ENCODE measurements at places on chromosomes 16 and 17.

GRCh38 chr17:46036491-46036890 lies 37.4 kb downstream of the STH start:
- no peak for DNase-seq

GRCh38 chr17:51499897-51500296 lies 239.6 kb downstream of the UTP18 start:
- DNase-seq: peak; percentile 33

DNA sequence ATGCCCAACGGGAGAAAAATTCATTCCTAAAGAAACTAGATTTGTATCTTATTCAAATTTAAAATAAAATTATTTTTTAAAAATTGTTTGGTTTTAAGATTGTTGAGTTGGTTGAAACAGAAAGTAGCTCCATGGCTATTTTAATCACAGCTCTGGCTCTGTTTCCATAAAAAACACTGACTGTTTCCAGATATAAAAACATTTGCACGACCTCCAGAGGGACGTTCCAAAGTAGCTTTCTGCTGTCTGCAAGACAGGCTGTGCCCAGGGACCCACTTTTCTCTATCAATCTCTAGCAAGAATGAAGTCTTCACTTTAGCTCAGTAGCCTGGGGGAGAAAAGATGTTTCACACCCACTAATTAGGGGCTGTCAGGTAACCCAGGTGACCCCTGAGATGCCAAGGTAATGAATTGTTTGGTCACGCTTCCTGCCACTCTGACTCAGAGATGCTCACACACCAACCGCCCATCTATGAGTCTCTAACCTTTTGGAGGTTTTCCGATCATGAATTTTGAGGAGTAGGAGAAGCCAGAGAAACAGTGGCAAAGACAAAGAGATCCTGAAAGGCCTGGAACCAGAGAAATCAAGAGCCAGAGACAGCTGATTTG lies 220.1 kb upstream of the SOX9 start:
- no peak for DNase-seq

DNA sequence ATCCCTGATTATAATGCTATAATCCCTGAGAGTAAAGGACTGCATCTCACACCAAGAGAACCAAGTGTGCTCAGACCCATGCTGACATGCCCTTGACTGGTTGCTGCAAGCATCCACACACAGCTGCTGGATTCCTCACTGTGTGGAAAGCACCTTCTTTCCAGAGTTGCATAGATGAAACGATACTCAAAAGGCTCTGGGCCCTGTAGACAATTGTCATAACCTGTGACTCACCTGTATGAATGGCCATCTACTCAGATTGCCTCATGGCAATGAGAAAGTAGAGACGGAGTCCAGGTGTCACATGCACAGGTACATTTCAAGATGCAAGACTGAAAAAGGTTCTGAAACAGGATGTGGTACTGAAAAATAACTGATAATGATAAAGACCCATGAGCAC lies 58.1 kb downstream of the MPHOSPH6 start:
- DNase-seq: no peak

DNA sequence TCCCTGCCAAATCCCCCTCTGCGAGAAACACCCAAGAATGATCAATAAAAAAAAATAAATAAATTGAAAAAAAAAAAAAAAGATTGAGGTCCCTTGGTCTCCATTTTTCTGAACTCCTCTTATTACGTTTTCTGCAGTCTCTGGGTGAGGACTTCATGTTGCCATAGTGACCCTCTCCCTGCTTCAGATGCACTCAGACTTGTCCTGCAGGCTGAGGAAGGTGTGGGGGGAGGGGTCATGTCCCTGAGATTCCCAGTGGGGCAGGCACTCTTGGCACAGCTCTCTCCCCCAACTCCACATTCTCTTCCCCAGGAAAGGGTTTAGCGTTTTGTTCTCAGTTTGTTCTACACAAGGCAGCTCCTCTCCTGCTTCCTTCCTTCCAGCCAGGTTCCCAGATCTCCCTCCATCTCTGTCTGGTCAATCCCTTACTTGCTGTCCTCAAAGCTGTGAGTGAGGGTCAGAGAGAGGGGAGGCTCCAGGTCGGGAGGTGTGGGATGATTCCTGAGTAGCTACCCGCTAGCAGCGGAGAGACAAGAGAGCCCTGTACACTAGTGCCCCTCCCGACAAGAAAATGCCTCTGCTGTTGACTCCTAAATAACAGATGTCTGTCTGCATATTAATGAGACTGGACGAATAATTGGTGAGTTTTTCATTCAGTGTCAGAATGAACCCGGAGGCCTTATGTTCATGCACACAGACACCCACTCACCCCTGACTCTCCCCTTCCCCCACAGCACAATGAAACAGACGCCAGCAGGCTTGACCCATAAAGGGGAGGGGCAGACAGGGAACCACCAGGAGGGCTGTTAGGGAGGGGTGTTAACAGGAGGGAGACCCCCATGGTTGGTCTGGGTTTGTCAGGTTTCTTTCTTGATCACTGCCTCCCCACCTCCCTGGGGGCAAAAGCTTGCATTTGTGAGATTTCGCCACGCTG lies 9.2 kb downstream of the RND2 start:
- DNase-seq: no peak

GRCh38 chr16:8251298-8251697 lies 339.0 kb downstream of the TMEM114 start:
- DNase-seq: no peak

GRCh38 chr16:24975428-24975889 lies 39.7 kb downstream of the ARHGAP17 start:
- no peak for DNase-seq

DNA sequence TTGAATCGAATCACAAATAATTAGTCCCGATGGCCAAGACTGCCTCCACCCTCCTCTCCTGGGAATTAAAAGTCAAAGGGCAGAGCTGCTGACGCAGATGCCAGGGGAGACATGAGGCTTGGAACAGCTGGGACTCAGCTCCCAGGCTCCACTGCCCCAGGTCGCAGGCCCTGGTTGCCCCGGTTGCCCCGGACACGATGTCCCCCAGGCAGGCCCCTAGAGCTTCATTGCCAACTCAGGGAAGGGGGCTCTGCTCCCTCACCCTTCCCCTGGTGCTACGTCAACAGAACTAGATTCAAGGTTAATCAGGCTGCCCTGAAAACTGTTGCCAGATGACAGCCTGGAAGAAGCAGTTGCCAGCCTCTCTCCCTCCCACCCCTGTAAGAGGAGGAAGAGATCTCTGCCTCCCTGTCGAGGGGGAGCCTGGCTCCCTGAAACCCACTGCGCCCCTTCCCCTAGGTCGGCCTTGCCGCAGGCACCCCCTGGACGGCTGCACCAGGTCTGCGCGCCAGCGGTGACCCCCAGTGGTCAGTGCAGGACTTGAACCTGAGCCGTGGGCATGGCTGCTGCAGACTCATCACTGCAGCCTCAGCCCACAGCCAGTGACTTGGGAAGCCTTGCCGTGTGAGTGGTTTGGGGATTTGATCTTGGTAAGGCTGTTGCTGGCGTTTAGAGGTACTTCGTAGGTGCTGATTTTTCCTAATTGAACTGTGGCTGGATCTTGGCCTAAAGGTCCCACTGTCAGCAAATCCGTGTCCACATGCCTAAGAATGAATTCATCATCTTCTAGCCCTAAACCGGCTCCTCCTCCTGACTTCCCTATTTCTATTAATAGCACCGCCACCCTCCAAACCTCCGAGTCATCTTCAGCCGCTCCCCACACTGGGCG lies 84.1 kb upstream of the TOB1 start:
- DNase-seq: peak; percentile 74

GRCh38 chr16:57859331-57859730 lies 57.0 kb upstream of the KIFC3 start:
- no peak for DNase-seq

GRCh38 chr16:84950906-84951305 lies 60.4 kb downstream of the ZDHHC7 start:
- DNase-seq: no peak

GRCh38 chr16:30805370-30806169 lies 18.6 kb upstream of the ZNF629 start:
- DNase-seq: peak; percentile 75

- DNase-seq: no peak
Observed at GRCh38 chr17:57762452-57763395, 17.6 kb upstream of the CCDC182 start.

DNA sequence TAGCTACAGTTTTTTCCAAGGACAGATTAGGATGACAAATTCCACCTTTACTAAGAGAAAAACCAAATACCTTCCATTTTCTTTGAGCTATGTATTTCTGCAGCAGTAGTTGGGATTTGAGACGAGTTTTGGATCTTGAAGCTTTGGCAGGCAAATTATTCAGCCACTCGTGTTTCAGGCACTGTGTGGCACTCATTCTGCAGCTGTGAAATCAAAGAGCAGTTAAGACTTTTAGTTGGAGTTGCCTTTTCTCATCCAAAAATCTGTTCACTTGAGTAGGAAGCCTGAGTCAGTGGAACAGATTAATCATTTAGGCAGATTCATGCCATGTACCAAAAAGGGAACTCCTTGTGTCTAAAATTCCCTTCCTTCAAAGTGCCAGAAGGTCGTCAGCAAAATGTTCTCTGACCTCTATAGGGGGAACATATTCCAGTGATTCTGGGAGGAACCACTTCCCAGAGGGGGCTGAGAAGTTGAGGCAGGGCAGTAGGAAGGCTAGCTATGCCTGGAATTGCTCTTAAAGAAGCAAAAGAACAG lies 20.1 kb downstream of the ORC6 start:
- DNase-seq: no peak

GRCh38 chr16:11957591-11958395 lies 7.2 kb upstream of the TNFRSF17 start:
- DNase-seq: no peak

DNA sequence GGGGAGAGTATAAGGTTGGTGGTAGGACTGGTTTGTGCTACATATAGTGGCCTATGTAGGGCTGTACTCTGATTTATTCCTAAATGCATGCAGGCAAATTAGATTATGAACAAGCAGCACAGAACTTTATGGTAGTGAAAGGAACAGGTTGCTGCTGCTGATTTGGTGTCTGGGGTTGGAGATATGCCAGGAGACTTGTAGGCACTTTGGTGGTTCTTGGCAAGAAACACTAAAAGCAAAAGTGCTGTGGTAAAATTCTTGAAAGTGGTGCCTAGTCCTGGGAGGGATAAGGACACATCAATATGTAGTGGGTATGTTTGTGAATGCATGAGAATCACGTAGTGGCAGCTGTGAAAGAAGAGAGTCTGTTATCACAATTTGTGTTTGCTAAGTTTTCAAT lies 2126.0 kb downstream of the TP53TG3F start:
- no peak for DNase-seq

DNA sequence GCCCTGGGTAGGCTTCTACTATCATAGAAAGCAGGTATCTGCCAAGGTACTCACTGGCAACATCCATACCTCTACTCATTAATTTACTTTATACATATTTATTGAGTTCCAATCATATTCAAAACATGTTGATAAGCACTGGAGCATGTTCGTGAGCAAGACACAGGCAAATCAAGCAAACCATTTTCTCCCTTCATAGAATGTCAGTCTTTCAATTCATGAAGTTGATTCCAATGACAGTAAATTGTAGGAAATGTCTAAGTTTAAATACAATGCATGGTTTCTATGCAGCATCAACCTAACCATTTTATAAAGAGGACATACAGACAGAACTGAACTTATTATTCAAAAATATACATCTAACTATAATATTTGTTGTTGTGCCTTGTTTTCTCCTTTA lies 978.6 kb downstream of the CDH8 start:
- DNase-seq: no peak

- no peak for DNase-seq
Observed at GRCh38 chr16:49100366-49100765, 181.3 kb downstream of the CBLN1 start.

- no peak for DNase-seq
Observed at GRCh38 chr16:54153240-54153934, 133.2 kb downstream of the IRX3 start.

- DNase-seq: no peak
Observed at GRCh38 chr16:1590366-1590765, 21.5 kb downstream of the IFT140 start.

GRCh38 chr16:75024594-75024993 lies 25.8 kb downstream of the ZNRF1 start:
- no peak for DNase-seq

DNA sequence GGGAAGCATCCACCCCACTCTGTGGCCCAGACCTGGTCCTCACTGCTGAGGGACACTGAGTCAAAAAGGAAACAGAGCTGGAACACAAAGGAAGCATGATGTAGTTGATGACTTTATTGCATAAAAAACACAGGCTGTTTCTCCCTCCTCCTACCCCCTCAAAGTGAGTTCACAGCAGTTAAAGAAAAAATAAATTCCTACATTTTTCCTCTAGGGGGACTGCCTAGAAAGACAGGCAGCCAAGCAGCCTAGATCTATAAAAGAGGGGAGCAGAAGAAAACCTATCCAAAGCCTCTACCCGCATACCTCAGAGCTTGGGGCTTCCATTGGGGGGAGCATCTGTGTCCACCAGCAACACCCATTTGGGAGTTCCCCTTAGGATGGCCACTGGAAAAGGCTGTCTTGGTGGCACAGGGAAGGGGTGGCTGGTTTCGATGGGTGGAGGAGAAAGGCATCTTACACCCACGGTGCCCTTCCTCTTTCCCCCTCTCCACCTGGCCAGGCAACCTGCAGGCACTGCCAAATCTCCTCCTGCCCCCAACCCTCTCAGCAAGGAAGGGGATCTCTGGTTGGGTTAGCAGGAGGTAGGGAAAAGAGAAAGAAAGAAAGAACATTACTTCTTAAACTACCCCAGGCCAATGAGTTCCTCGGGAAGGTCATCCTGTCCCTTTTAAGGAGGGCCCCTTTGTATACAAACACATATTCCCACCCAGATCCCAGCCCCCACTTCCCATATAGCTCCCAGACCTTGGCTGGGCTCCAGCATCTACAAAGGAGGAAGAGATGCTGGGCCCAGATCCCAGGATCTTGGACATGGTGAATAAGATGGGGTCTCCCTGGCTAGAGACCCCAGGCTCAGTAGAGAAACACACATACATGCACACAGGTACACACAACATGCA lies 4.0 kb upstream of the SCRN2 start:
- DNase-seq: no peak

DNA sequence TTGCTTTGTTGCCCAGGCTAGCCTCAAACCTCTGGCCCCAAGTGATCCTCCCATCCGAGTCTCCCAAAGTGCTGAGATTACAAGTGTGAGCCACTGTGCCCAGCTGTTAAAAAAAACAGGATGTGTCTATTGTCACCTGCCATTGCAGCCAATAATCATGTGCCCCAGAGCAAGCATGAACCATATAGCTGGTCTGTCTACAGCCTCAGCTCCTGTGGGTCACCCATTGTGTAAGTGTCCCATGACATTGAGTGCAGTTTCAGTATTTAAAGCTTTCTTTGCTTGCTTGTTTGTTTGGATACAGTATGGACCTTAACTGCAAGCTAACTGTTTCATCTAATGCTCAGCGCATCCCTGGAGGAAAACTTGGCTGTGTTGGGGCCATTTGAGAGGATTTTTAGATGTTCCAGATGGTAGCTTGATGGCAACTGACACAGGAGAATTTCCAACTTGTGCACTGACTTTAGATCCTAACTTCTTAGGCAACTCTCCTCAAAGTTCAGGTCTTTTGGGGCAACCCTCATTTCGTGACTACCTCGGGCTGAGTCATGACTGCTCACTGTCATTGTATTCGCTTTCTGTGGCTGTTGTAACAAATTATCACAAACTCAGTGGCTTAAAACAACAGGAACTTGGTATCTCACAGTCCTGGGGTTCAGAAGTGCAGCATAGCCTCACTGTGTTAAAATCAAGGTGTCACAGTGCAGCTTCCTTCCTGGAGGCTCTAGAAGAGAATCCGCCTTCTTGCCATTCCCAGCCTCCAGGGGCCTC lies 30.3 kb upstream of the ADORA2B start:
- DNase-seq: no peak

Data from C1 segment of cervical spinal cord (tissue), 14 donors.